ENCODE measurements at places on chromosomes 7 and 10. TPM values are rescaled to one million over a fixed set of nuclear protein-coding genes. Genes with fewer than 3 reads are reported as not detected.

The PCLO gene
- total RNA-seq: 7.4 TPM

The AKR1C1 gene
- 30.1 TPM for total RNA-seq

The ENKUR gene
- not detected for total RNA-seq

The NFE2L3 gene
- 14.1 TPM for total RNA-seq

The C10orf62 gene
- not detected for total RNA-seq

The WDR91 gene
- 22.6 TPM for total RNA-seq

The ASZ1 gene
- total RNA-seq: not detected

The CALML3 gene
- total RNA-seq: 87.1 TPM

The NCAPG2 gene
- 7.6 TPM for total RNA-seq

The WAC gene
- 107 TPM for total RNA-seq

The ELFN1 gene
- 2.5 TPM for total RNA-seq

The GPR15LG gene
- 10.3 TPM for total RNA-seq

The CUL1 gene
- 62.4 TPM for total RNA-seq

The AOAH gene
- total RNA-seq: 1.6 TPM

The ADAM22 gene
- total RNA-seq: 1.5 TPM
